Brain microvascular endothelial cell (primary cell): ENCODE measurements at places on chromosomes 2 and 18.

GRCh38 chr2:208031608-208032019, 6.3 kb upstream of the PLEKHM3 start:
- no peak for DNase-seq

GRCh38 chr2:144261336-144261735, 258.6 kb downstream of the ZEB2 start:
- no peak for DNase-seq

GRCh38 chr2:56250153-56250729, 66.5 kb downstream of the CCDC85A start:
- DNase-seq, result no peak

DNA sequence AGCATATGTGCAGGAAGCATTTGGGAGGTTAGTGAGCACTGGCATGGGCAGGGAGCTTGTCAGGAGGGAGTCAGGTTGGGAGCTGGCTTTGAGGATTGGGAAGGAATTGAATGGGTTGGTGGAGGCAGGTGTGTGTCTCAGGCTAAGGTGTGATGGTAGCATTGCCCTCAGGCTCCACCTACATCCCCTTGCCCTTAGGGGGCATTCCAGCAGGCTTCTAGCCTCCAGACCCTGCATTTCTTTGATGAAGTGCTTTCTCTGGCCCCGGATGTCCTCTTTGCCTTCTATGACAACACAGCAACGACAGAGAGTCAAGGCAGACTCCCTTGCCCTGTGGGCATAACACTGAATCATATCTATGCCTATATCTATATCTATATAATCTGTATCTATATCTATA, 13.5 kb downstream of the RHBDD1 start:
- no peak for DNase-seq

DNA sequence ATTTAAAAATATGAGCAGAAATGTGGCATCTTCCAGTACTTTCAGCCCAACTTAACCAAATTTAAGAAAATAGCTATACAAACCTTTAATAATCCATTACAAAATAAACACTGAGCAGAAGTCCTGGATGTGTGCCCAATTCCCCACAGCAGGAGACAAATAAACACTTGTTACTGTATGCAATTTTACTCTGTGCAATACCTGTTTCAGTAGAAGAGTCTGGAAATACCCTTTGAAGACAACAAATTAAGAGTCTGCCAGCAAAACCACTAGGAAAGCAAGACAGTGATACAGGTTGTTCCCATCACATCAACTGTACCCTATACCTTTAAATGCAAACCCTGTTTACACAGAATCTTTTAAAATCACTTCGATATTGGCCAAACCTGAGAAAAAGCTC, 41.4 kb upstream of the RNU4ATAC start:
- DNase-seq, result no peak

GRCh38 chr2:67600222-67600871, 203.2 kb downstream of the ETAA1 start:
- DNase-seq, result no peak

GRCh38 chr2:232363784-232364615, 14.6 kb upstream of the ALPP start:
- DNase-seq, result no peak

DNA sequence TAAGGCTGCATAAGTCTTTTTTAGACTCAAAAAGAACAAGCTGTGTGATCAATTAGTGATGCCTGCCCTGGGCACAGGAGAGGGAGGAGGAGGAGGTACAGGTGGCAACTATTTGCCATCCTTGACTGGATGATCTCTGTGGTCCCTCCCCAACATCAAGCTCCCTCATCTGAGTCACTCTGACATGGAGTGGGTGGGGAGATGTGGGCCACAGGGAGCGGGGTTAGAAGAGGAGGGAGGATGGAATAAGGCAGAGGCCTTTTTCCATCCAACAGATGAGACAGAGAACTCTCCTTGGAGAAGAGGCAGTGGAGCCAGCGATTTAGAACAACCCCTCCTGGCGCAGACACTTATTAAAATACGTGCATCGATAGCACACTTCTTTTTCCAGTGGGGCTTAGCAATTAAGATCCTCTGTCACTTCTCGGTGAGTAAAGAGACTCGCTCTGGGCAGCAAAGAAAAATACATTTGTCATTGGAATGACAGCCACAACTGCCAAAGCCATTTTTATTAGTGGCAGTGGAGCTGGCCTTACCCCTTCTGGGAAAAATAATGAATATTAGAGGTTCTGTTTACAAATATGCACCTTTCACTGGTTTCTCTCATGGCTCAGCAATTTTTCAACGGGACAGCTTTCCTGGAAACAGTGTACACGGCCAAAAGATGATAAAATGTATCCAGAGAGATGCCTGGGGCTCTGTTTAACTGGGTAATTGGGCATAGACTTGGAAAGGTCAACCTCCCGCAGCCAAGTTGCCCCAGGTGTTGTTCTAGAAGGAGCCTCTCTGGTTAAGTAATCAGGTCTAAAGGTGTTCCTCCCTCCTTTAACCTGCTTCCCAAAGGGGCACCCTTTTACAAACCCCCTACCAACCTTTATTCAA, 238.4 kb upstream of the CXCR4 start:
- no peak for DNase-seq

DNA sequence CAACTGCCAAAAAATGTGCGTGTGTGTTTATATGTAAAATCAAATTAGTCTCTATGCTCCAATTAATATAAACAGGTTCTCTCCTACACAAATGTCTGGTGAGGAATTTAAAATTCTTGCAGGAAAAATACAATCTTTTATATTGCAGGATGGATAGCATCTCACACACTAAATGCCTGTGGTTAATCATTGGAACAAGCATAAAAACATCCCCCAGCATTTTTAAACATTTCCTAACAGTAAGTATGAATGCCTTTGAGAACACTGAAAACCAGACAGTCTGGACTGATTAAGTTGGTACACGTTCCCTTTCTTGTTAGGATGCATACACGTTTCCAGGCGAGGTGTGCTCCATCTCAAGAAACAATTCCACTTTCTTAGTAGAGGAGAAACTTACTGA, 29.9 kb upstream of the PDE1A start:
- DNase-seq, result peak; percentile 5

- DNase-seq, result no peak
These were observed 231.7 kb upstream of the LYPD1 start for GRCh38 chr2:132901661-132902060.

- peak; percentile 87 for DNase-seq
These were observed 60.6 kb downstream of the PTPN4 start for GRCh38 chr2:119820275-119820674.

DNA sequence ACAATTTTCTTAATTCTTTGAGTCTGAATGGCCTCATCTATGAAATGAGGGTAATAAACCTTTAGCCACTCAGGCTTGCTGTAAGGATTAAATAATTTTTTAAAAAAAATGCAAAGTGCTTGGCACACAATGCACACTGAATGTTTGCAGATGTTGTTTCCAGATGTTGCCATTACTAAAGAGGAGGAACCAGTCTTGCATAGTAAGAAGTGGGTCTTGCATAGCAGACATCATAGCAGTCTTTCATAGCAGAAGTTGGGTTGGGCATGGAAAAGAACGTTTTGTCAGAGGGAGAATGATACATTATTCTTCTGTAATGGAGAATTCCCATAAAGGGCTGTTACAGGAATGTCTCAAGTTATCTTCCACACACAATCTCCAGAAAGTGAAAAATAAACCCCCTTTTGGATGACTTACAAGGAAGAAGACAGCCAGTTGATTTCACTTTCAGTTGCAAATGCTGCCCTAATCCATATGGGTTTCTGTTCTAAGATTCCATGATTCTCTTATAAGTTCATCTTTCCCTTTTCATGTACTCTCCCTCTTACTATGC, 327.7 kb downstream of the SUCLG1 start:
- DNase-seq, result no peak

DNA sequence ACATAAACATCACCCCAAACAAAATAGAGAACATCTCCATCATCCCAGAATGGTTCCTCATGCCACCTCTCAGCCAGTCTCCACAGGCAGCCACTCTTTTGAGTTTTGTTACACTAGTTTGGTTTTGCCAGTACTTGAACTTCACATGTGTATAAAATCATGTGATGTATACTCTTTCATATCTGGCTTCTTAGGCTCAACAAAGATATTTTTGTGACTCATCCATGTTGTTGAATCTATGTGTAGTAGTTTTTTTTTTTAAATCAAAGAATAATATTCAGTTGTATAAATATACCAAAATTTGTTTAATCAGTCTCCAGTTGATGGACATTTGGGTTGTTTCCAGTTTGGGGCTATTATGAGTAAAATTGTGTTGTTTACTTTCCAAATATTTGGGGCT, 75.9 kb downstream of the PMS1 start:
- no peak for DNase-seq

- DNase-seq, result no peak
These were observed 1195.7 kb upstream of the ZEB2 start for GRCh38 chr2:145715601-145716000.
